ENCODE measurements at places on chromosomes 7 and 10.

DNA sequence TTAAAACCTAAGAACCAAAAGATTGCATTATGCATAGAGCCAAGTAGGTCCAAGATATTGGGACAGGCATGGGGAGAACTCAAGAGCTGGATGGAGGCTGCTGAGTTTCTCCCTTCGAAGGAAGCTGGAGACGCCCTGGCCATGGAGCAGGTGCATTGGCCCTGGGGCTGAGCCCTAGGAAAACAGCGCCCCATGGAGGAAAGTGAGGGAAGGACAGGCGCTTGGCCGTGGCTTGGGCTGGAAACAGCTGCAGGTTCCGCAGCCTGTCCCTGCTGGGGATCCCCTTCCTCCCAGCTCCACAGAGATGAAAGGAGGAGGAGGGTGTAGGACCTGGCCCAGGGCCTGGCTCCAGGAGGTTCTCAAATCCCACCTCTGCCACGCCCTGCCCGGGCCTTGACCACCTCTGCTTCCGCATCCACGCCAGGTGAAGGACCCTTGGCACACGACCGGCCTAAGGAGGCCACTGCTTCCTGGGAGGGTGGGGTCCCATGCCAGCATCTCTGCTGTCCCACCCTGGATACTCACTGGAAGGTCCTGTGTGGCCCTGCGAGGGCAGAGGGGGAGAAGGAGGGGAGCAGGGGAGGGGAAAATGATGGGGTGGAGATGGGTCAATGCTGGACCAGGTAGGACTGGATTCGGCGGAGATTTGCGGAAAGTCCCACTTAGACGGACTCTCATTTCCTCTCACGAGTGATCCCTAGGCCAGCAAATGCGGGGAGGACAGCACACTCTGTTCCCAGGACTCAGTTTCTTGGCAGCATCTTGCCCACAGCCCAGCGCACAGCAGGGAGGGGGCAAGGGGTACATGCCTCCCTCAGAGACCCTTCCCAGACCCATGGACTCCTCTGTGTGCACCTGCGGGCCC lies 258.6 kb upstream of the TCERG1L start:
- no peak for DNase-seq

GRCh38 chr10:131757285-131758058 lies 143.3 kb upstream of the PPP2R2D start:
- no peak for DNase-seq

DNA sequence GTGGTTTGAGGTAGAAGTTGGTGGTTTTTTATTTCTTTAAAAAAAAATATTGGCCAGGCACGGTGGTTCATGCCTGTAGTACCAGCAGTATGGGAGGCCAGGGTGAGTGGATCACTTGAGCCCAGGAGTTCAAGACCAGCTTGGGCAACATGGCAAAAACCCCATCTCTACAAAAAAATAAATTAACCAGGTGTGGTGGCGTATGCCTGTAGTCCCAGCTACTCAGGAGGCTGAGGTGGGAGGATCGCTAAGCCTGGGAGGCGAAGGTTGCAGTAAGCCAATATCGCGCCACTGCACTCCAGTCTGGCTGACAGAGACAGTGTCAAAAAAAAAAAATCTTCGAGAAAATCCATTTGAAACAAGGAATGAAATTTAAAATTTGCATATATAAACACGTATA lies 1.1 kb downstream of the IL2RA start:
- DNase-seq, result peak; percentile 39

DNA sequence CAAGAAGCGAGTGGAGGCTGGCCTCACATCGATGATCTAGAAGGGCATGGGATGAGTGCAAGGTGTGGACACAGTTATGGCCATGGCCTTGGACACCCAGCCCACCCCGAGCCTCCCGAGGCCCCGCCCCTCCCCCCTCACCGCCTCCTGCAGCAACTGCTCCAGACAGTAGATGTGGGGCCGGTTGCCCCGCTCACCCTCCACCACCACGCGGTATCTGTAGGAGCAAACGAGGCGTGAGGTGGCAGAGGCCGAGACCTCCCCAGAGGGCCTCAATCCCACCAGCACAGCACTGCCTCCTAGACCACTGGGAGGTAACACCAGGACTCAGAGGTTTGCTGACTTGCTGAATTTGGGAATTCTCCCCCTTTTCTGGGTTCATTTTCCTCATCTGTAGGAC lies 37.6 kb downstream of the SLC29A4 start:
- DNase-seq, result no peak

DNA sequence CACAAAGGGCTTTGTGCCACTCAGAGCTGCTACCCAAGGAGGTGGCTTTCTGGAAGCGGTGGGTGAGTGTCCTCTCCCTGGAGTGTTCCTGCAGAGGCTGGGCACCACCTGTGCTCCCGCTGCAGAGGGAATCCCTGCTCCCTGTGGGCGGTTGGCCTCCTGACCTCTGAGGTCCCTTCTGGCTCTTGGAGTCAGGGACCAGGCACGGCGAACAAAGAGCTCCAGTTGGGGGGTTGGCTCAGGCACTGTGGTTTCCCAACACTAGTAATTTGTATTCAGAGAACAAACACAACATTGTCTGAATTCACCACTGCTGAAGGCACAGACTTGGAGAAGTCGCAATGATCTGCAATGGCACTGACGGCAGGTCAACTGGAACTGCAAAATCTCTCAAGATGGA lies 328.9 kb downstream of the PRPF18 start:
- DNase-seq, result no peak

GRCh38 chr7:38673795-38674194 lies 42.6 kb upstream of the AMPH start:
- DNase-seq, result no peak

GRCh38 chr10:99872367-99873162 lies 90.1 kb downstream of the ABCC2 start:
- DNase-seq, result no peak

GRCh38 chr7:98276241-98276761 lies 5.2 kb upstream of the BRI3 start:
- DNase-seq, result no peak

DNA sequence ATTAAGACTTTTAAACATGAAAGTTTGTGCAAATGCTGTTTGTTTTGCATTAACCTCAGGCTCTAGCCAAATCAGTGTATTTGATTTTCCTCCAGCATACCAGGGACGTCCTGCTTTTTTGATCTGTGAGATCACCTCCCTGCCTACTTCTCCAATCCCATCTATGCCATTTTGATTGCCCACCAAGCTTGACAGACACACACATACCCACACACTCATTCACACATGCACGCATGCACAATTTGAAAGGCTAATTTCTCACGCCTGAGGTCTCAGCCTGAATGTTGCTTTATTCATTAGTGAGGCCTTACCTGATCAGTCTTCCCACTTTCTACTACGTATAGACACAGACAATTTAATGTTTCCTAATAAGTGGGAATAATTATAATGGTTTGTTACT lies 53.5 kb downstream of the CDK13 start:
- DNase-seq, result no peak

DNA sequence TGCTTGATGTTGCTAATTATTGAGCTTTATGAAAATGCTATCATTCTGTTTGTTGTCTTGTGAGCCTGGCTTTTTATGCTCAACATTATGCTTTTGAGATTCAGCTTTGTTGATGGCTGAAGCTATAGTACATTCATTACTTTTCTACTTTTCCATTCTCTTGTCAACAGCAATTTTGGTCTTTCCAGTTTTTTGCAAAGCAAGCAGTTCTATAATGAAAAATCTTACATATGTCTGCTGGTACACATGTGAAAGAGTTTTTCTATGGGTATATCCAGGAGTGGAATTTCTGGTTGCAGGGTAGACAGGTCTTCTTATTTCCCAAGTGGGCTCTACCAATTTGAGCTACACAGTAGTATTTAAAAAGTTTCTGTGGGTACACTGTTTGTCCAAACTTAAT lies 36.8 kb downstream of the SLC35B4 start:
- no peak for DNase-seq

GRCh38 chr7:113562242-113562641 lies 356.6 kb downstream of the PPP1R3A start:
- DNase-seq, result no peak

GRCh38 chr7:129265328-129265727 lies 40.5 kb downstream of the AHCYL2 start:
- DNase-seq, result no peak

GRCh38 chr7:151611878-151612277 lies 92.2 kb upstream of the RHEB start:
- DNase-seq, result no peak

DNA sequence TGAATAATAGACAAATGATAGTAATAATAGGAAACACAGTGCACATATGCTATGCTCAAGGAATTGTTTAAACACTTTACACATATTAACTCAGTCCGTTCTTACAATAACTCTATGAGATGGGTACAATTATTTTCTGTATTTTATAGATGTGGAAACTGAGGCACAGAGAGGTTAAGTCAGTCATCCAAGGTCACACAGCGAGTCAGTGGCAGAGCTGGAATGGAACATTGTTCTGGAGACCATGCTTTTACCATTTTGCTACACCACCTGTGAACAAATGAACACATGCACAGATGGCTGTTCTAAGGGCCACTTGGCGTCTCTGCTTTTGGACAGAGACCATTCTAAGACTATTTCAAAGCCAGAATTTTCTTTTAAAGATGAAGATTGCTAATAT lies 26.9 kb upstream of the MTPN start:
- DNase-seq, result no peak

GRCh38 chr7:148180075-148180474 lies 410.5 kb upstream of the C7orf33 start:
- no peak for DNase-seq

GRCh38 chr7:17446340-17446739 lies 147.9 kb downstream of the AHR start:
- no peak for DNase-seq

DNA sequence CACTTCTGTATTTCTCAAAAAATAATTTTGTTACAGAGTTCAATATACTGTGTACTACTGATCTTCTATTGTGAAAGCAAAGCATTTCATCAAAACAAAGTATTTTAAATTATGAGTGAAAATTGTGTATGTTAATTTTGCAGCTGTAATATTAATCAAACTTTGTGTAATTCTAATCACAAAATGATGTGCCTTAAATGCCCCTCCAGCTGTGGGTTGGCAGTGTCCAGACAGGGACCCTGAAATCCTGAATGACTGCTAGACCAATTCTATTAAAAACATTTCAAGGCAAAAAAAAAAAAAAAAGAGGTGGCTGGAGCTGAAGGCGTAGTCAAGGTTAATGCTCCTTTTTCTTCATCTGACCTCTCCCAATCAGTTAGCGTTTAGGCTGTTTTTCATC lies 36.2 kb downstream of the SCD start:
- no peak for DNase-seq

GRCh38 chr7:12731214-12731656 lies 43.8 kb downstream of the ARL4A start:
- DNase-seq, result peak; percentile 5

DNA sequence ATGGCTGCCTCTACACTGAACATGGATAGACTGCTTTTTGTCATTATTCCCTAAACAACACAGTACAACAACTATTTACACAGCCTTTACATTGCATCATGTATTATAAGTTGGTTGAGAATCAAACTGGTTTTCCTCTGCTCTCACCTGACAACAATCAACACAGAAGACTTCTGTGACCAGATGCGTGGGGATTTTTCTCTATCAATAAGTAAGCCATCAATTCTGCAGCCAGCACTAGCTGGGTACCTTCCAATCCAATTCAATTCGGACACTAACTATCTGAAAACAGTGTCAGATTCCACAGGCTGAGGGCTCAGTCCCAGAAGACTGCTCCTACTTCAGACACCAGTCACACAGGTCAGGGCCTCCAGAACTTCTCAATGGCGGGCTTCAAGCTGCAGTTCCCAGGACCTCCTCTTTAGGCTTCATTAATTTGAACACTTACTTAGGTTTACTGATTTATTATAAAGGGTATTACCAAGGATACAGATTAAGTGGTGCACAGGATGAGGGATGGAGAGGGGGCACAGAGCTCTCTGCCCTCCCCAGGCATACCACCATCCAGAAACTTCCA lies 36.4 kb upstream of the ASL start:
- no peak for DNase-seq

DNA sequence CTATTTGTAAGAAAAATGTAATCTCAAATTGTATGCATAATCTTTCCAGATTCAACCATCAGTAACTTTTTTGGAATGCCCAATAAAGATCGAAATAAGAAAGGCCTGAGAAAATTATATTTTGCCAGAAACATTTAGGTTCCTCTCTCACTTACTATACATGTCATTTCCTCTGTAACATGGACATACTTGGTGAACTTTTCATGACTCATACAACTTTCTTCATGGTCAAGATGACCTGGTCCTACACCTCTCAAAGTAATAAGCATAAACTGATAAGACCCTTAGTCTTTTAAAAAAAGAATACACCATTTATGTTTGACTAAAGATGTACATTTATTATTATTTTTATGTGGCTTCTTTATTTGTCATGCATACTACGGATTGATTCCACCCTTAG lies 125.3 kb downstream of the REEP3 start:
- DNase-seq, result no peak

DNA sequence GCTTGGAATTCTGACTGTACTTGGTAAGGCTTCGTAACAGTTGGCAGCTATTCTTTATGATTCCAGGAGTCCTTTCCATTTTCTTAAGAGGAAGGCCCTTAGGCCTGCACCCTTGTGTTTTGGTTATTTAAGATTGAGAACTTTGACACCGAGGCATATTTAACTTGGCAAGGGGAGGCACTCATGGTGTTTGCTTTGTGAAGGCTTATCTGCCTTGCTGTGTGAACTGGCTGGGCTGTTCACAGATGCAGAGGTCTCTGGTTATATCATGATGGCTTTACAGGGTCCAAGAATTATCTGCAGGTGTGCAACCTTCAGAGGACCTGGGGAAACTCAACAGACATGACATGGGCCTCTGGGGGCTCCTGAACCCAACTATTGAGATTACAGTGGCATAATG lies 833 bp upstream of the PNLIPRP1 start:
- no peak for DNase-seq

DNA sequence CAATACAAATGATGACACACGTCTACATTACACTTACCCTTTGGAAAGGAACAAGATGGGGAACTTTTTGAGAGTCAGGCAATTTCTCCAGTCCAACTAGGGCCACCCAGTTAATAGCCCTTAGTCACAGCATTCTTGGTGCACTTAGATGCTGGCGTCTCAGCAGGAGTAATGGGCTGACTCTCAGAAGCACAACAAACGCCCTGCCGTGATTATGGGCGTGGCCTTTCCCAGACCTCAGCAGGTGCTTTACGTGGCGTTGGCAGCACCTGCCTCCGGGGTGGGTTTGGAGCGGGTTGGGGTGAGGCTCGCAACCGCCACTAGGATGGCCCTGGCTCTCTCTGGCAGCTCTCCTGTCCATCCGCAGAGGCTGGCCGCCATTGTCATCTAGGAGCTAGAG lies 147.6 kb upstream of the SHH start:
- DNase-seq, result no peak

DNA sequence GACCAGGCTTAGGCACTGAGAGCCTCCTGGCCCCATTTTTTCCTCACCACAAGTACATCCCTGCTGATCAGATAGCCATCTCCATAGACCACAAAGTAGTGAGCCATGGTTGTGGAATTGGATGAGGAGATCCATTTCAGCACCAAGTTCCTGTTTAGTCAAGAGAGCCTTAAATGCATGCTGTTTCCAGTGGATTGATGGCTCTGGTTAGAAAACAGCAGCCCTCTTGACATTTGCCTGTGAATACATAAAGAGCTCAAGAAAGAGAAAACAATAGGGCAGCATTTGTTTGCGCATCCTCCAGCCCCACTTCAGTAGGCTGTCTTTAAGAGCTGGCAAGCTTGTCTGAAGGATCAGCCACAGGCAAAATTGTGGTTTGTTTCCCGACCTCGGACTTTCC lies 251.2 kb downstream of the POU6F2 start:
- DNase-seq, result no peak
